ENCODE measurements at places on chromosomes 6 and 20.

GRCh38 chr6:18102783-18103509 lies 19.5 kb downstream of the NHLRC1 start:
- no peak for DNase-seq

DNA sequence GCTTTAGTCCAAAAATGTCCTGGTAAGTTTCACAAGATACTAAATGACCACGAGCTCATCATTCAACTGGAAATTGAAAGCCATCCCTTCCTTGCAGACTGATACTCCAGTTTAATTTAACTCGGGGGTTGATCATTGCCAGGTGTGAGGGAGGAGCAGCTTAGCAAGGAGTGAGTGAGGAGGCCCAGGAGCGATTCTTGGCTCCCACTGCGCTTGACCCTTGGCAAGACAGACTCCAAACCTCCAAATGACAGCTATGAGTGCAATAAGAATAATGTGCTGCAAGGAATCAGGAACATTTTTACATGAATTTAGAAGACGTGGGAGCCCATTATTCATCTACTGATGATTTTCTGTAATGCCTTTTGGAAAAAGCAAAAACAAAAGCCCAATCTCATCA lies 64.9 kb downstream of the LAMA4 start:
- DNase-seq = no peak

DNA sequence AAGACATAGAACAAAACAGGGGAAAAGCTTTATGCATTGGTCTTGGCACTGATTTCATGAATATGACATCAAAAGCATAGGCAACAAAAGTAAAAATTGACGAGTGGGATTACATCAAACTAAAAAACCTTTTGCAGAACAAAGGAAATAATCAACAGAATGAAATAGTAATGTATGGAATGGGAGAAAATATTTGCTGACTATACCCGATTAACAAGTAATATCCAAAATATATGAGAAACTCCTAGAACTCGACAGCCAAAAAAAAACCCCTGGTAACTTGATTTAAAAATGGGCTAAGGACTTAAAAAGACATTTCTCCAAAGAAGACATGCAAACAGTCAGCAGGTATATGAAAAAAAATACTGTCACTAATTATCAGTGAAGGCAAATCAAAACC lies 231.7 kb upstream of the MAN1A1 start:
- no peak for DNase-seq

GRCh38 chr20:54479138-54479906 lies 3.9 kb downstream of the DOK5 start:
- no peak for DNase-seq

DNA sequence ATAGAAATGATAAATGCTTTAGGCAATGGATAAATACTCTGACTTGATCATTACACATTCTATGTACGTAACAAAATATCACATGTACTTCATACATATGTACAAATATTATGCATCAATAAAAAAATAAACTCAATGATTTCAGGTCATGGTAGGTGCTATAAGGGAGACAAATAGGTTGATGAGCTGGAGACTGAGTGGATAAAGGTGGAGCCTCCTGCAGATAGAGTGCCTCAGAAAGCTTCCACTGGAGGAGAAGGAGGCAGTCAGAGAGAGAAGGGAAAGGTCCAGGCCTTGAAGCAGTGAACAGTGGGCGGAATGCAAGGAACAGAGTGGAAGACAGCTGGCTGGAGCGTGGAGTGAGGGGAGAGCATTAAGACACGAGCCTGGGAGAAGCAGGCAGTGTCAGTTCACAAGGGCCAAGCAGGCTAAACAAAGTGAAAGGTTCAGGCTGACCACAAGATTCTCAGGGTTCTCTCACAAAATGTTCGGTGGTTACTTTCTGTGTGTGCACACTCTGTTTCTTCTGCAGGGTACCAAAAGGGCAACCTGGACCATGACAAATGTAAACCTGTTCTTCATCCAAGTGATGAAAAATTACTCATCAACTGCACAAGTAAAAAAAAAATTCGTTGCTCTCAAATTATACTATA lies 55.9 kb upstream of the SEC63 start:
- DNase-seq = no peak

- DNase-seq = no peak
Measured at GRCh38 chr6:152356662-152357061, 280.5 kb downstream of the SYNE1 start.

- DNase-seq = no peak
Measured at GRCh38 chr6:122122202-122122601, 277.2 kb upstream of the HSF2 start.

GRCh38 chr6:5623769-5624168 lies 362.5 kb downstream of the FARS2 start:
- no peak for DNase-seq

GRCh38 chr20:36314734-36315544 lies 8.8 kb downstream of the DLGAP4 start:
- no peak for DNase-seq

DNA sequence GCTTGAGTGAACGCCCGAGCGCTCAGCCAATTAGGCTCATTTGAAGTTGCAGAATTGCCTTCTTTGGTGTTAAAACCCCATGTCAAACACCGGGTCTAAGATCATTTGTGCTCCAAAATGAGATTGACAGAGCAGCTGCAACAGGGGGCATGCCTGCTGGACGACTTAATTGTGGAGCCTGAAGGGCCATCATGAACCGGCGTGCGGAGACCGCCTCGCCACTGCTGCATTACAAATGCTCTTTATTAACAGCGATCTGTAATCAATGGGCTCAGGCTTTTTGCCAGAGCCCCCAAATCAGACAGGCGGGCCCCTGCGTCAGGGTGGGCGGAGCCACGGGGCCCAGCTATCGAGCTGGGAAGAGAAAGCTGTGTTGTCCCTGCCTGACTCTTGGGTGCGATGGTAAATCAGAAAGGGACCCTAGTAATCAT lies 183.2 kb downstream of the SIM1 start:
- DNase-seq = no peak

DNA sequence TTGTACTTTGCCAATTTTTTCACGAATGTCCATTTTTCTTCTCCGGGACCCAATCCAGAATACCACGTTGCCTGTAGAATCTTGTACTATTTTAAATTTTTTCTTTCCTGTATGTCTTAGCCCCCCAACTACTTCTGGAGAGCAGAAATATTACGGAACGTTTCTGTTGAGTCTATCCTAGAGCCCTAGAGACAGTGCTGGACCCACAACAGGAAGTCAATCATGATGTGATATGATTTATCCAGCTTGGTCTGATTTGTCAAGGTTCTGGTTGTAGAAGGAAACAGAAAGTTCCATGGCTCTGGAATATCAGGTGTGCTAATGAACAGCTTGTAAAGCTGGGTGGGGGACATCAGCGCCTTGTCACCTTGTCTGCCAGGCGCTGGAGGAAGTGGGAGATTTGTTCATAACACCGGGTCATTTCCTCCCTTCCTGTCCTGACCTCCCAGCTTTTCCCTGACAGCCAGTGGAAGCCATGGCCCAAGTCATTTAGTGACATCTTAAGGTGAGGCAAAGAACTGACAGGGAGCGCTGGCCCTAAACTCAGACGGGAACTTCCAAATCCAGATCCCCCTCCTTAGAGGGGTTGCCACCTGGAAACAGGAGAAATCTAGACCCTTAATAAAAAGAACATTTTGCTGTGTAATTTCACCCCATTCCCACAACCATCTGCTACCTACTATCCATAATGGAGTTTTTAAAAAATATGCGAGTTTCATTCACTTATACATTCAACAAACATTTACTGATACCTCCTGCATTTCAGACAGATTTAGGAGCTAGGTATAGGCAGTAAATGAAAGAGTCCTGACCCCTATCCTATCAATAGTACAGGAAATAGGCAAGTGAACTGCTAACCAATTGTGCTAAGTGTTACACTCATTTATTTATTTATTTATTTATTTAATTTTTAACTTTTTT lies 130.5 kb downstream of the ZFP64 start:
- DNase-seq = no peak

- no peak for DNase-seq
Measured at GRCh38 chr6:131894493-131895424, 56.4 kb downstream of the CCN2 start.

GRCh38 chr6:43942011-43942442 lies 172.0 kb downstream of the VEGFA start:
- DNase-seq = no peak

DNA sequence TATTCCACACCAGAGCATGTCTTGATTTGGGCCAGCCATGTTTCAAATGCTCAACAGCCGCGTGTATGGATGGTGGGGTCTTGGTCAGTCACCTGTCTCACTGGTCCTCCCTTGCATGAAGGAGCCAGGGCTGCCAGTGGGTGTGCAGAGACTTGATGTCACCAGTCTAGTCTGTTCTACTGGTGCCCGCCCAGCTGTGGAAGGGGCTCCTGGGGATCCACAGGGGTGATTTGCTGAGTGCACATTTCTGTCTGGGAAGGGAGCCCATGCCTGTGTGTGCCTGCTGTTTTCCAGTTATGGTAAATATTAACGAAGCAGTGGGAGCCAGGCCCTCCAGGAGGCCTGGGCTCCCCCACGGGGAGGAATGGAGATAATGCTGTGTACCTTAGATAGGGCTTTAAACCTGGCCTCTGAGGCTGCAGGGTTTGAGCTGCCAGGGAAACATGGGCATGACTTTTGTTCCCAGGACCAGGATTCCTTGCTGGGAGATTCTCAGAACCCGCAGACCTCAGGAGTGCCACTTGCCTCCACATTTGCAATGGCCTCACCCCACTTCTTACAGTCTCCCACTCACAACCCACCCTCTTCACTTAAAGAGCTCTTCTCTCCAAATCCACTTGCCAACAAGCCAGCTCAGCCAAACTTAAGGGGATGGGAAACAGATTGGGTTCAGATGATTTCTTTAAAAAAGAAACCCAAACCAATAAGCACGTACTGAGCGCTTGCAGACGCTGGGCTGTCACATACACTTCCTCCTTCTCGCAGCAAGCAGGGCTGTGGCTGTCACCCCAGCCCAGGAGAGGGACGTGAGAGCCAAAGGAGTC lies 54.1 kb downstream of the VEGFA start:
- DNase-seq = no peak

DNA sequence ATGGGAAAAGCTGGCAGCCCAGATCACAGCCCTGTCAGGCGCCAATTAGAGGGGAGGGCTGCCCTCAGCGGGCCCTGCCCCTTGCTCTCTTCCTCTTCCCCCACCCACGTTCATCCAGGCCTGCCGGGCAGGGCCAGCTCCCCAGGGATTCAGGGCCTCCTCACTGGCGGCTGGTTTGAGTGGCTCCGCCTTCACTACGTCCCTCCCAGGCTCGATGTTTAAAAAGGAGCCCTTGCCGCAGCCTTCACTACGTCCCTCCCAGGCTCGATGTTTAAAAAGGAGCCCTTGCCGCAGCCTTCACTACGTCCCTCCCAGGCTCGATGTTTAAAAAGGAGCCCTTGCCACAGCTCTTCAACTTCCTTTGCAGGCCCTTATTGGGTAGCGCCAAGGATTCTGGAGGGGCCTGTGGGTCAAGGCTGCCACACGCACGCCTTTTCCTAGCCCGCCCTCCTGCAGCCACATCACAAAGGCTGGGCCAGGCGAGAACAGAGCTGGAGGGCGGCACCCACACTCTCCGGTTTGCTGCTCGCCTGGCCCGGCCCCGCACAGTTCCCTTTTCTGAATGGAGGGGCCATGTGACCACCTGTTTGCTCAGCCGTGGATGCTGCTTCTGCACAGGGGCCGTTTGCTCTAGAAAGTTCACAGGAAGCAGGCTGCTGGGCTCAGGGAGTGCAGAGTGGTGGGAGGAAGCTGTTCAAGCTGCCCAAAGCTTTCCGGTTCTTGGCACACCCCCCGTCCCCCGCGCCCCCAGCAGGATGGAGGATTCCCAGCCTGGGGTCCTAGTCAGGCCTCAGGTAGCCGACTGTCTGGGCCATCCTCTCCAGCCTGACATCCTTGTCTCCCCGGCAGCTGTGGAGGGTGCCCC lies 1.6 kb downstream of the SLC17A9 start:
- DNase-seq = no peak

GRCh38 chr20:41405436-41405835 lies 38.8 kb upstream of the EMILIN3 start:
- DNase-seq = no peak

DNA sequence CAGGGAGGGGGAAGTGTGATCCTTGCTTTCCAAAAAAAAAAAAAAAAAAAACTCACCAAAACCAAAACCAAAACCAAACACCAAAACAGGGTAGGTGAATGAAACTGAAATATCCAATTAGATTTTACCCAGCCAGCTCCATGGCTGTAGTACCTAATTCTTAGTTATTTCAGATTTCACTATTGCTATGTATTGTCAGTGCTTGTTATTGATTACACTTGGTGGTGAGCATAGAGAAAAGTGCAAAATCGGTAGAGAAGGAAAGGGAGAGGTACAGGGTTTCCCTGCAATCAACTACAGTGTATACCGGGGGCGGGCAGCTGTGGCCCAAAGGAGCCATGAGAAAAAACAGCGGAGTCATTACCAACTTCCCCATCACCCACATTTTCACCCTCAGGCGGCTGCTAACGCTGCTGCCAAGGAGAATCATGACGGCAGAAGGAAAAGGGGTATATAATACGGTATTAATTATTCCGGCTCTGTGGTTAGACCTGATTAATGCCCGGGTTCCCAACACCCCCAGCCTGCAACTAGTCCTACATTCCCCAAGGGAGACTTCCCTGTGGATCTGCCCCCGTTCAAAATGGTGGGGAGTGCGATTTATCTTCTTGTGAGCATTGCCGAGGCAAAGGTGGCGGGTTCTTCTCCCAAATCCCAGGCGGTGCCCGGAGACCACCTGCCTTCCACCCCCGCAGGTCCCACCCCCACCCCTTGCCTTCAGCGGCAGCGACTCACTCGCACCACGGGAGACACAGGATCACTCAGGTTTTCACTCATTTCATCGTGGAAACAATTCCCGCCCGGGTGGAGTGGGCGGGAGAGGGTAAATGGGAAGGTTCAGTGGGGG lies at the start of gene C6orf62:
C6orf62 (minus strand) TSS at position 30 of the 847 bp plus-strand sequence. CDS start 486 bp downstream, outside the sequence.
- no peak for DNase-seq

DNA sequence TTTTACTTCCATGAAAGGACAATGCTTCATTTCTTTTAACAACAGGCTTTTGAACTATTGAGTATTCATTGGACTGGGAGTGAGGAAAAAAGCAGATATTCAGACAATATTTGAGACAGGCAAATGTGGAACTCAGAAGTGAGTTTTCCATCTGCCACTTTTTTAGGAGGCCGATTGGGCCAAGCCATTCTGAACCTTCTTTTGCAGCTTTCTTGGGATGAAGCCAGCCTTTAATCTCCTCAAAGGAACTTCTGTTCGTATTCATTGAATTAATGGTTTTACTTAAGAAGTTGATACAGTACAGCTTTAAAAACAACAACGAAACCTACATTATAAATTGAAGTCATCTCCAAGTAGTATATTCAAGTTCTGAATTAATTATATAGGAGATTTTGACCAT lies 187.1 kb upstream of the RNF217 start:
- no peak for DNase-seq

GRCh38 chr20:31693987-31694661 lies 28.5 kb downstream of the BCL2L1 start:
- DNase-seq = no peak

GRCh38 chr6:116763048-116763447 lies 2.5 kb downstream of the FAM162B start:
- DNase-seq = no peak

DNA sequence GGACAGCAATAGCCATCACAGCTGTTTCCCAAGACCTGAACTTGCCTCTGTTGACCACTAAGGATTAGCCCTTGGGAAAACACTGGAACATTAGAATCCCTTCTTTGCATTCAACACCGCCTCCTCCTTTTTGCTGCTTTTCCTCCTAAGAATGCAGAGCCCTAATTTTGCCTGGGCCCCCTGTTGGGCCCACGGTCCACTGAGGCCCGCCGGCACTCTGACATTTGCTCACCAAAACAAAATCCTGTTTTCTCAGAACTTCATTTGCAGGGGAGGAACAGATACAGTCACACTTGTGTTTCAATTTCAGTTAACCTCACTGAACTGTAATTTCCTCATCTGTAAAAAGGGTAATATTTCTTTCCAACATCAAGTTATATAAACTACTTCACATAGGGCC lies 116.0 kb upstream of the JARID2 start:
- DNase-seq = no peak

Data from brain pericyte (primary cell).